ENCODE measurements at places on chromosomes 16 and 17.

DNA sequence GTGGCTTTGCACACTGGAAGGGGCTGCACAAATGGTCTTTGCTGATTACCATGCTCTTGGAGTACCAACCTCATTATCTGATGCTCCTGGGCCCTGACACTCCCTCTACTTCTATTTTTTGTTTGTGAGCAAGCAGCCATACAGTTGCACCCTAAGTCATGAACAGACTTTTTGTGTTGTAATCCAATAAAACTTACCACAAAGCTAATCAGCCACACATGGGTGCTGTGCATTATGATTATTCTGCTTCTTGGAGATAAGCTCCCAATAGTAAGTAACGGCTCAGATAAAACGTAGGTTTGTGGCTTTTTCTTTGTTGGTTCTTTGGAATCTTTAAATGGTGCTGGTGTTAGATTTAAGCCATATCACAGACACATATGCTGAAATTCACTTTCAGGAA is 76.2 kb downstream of the CCT6B start:
- DNase-seq: no peak

- DNase-seq: no peak
These were observed 38.9 kb upstream of the METTL9 start for GRCh38 chr16:21560462-21560861.

- DNase-seq: no peak
These were observed 84.4 kb upstream of the NKD1 start for GRCh38 chr16:50463581-50464324.

GRCh38 chr16:26614237-26614841 is 452.4 kb upstream of the C16orf82 start:
- no peak for DNase-seq

- DNase-seq: peak; percentile 63
These were observed 161.4 kb upstream of the RPL38 start for GRCh38 chr17:74041869-74042640.

- DNase-seq: peak; percentile 60
These were observed 2.4 kb downstream of the THRA start for GRCh38 chr17:40064971-40065768.

GRCh38 chr17:73711184-73711583 is 66.9 kb upstream of the SDK2 start:
- DNase-seq: no peak

- no peak for DNase-seq
These were observed 8.4 kb upstream of the CLDN9 start for GRCh38 chr16:3004319-3004718.

DNA sequence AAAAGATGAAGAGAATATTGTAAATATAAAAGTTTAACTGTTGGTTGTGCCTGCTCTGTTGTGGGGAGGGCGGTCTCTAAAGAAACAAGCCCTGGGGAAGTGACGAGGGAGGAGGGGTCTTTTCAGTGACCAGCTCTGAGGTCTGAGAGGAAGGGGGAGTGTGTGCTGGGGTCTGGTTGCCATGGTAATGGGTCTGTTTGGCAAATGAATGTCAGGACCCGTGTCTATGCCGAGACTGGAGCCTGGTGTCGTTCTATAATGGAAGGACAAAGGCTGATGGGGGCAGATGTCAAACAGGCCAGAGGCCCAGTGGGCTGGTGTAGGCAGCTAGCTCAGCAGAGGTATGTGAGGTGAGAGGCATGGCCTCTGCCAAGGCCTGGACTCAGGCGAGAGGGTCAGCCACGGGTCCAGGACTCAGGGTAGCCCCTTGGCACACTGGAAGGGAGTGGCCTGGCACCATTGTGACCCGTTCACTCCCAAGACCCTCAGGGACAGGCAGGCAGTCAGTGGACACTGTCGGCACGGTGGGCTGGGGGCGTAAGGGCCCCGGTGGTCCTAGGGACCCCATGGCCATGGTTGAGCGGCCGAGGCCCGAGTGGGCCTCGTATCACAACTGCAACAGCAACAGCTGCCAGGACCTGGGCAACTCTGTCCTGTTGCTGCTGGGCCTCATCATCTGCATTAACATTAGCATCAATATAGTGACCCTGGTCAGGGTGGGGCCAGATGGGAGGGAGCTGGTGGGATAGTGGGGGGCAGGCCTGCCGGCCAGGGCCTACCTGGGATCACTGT is at the start of gene SPEM1:
Gene SPEM1, plus strand, starts transcription at position 506 of the 792 bp plus-strand sequence. Its CDS starts 61 bp downstream, at position 567.
- DNase-seq: no peak

DNA sequence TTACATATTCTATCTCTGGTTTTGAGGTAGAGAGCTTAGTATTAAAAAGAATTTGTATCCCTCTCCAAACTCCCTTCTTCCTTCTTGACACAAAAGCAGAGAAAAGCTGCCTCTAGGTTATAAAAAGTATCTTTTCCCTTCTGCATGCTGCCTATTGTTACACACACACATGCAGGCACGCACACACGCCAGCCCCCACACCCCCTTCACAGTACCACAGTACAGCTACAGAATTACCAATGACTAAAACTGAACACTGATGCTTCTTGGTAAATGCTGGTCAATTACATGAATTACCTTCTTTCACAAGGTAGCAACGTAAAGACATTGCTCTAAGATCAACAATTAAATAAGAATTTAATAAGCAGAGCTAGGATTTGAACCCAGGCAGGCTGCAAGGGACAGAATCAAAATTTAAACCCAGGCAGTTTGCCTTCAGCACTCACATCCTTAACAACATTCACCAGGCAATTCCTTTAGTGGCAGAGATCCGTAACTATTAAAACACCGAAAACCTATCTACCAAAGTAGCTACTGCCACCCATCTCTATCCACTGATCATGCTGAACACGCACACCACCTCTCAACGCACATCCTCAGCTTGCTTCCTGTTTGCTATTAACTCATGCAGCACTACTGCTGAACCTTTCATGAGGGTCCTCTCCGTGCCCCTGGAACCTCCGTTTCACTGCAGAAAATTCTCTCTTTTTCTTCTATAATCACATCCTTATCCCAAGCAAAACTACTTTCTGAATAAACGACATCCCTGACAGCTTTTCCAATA is 37.8 kb downstream of the YWHAE start:
- no peak for DNase-seq

GRCh38 chr17:59837308-59838051 is 55.3 kb downstream of the TUBD1 start:
- DNase-seq: no peak

GRCh38 chr17:79414793-79415211 is 196.0 kb downstream of the RBFOX3 start:
- no peak for DNase-seq

GRCh38 chr17:68461122-68461539 is 3.8 kb upstream of the WIPI1 start:
- no peak for DNase-seq

DNA sequence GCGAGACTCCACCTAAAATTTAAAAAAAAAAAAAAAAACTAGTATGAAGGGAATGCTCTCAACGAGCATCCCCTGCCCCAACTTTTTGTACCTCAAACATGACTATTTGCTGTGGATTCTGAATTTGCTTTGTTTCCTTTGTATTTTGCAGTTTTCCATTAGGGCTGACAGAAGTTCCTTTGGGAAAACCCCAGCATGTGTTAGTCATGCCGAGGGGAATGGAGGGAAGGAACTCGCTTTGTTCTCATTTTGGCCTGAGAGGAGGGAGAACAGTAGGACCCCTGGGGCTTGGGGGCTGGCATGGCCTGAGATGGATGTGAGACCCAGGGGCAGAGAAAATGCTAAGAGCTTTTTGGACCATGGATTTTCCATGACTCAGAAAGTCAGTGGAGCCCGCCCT is 20.5 kb downstream of the KRT9 start:
- no peak for DNase-seq

- DNase-seq: no peak
These were observed 57.3 kb downstream of the B9D1 start for GRCh38 chr17:19305256-19305655.

GRCh38 chr16:68281368-68282063 is 17.2 kb downstream of the SLC7A6 start:
- no peak for DNase-seq

GRCh38 chr17:77213778-77214132 is 73.0 kb downstream of the SEC14L1 start:
- DNase-seq: no peak

- no peak for DNase-seq
These were observed 15.3 kb downstream of the NLRC5 start for GRCh38 chr16:57004387-57005250.

DNA sequence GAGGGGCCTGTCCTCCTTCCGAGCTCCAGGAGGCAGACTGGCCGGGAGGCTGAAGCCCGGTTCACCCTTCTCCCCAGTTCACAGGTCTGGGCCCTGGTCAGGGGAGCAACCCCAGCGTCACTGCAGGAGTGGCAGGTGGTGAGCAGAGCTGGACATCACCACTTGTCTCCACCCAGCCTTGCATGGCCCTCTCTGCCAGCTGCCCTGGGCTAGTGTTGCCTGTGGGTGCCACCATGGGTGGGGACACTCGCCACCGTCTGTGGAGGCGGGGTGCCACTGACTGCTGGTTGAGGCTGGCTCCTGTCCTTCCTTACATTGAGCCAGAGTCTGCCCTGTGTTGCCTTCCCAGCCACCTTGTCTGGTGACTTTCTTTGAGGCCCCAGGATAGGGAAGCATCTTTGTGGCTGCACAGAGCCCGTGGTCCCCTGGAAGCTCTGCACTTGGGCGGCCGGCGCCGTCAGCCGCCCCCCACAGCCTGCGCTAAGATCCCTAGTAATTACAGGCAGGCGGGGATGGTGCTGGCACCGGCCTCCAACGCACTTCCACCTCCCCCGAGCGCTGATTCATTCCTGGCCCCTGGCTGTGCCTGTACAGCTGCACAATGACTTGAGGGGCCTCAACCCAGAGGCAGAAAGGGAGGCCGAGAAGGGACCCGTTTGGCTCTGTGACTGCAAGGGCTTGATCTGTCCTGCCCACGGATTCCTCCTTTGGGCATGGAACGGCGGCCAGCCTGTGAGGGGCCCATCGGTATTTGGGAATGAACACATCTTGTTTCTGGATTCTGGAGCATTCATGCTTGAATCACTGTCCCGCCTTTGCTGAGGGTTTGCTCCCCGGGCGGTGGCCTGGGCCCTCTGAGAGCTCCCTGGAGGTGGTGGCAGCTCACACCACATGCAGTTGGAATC is 5.2 kb downstream of the BAIAP2 start:
- DNase-seq: no peak

DNA sequence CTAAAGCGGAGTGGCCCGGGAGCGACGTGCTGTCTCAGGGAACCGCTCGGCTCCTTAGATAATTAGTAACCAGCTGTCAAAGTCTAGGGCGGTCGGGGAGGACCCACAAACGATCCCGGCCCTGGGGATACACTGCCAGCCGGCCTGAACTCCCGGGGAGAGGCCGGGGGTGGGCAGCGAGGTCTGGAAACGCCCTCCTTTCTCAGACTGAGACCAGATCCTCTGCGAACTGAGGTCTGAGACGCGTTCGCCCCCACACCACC is 1.3 kb downstream of the HNF1B start:
- no peak for DNase-seq

DNA sequence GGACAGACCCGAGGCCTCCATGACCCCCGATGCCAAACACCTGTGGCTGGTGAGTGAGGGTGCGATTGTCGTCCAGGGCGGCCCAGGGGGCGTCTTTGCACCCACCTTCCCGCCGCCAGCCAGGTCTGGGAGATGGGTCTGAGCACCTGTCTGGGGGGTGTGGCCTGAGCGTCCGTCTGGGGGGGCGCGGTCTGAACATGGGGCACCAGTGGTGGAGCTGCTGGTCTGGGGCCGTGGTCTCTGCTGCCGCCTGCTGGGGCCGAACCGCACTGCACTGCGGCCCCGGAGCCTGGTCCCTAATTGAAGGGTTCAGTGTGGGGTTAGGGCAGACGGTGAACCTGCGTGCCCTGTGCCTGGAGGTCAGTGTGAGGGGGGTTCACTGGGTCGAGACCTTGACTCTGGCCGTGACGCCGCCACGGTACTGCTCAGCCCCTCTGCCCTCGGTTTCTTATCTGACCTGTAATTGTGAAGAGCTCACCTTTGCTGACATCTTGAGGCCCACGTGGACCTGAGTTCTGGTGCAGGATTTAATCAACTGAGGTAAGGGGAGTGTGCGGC is 12.6 kb upstream of the TCF25 start:
- peak; percentile 39 for DNase-seq

DNA sequence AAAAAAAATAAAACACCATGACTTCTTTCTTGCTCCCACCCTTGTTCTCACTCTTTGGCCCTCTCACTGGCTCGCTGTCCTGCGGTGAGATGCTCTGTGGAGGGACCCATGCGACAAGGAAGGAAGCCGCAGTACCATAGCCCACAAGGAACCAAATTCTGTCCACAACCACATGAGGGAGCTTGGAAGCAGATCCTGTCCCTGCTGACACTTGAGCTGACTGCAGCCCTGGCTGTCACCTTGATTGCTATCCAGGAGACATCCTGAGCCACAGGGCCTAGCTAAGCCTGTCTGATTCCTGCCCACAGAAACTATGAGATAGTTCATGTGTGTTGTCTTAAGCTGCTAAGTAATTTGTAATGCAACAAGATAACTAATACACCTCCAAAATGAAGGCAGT is 4.8 kb upstream of the MT2A start:
- peak; percentile 43 for DNase-seq

- DNase-seq: no peak
These were observed 146.4 kb downstream of the SOCS1 start for GRCh38 chr16:11109566-11109965.

DNA sequence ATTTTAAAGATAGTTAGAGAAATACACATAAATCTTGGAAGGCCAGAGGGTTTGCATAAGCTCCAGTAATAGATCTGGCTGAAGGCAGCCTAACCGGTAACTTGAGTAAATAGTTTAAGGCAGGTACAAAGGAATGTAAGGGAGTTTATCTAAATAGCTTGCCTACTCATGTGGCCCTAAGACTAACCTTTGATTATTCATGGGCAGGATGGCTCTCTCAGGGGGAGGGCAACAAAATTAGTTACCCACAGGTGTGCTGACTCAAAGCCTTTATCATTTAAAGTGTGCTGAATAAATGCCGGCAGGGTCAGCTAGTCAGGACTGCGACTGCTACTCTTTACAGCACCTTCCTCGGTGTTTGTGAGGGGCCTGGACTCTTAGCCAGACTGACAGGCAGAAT is 761.3 kb upstream of the KIF2B start:
- DNase-seq: no peak

DNA sequence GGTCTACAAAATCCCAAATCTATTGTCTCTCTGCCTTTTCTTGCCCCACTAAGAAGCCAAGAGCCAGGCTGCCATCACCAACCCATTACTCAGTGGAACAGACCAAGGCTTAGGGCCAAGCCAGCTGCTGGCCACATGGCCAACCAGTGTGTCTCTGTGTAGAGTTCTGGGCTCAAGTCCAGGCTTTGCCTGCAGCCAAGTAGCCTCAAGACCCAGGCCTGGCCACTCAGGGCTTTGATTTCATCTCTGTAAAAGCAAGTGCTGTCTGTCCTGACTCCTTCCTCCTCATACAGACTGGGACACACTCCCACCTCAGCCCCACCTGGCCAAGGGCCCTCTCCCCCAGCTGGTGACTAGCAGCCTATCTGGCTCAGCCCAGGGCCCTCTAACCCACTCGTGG is 14.6 kb downstream of the SREBF1 start:
- peak; percentile 90 for DNase-seq

DNA sequence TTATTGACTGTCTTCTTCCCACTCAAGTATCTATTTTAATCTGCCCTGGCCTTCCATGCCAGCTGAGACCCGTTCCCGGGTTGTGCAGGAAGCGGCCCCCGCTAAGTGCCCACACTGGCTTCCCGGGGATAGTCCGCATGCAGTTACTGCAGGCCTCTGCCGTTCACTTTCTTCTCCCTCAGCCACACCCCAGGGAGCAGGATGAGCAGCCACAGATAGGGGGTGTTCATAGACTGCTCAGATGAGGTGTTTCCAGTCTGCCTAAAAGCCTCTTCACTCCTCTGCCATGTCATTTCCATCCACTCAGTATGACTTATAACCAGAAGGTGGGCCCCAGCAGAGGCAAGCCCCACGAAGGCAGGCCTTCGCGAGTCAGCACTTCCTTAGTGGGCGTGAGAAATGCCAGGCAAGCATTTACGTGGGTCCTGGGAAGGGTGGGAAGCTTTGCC is 7.7 kb downstream of the MED9 start:
- DNase-seq: no peak

All from hippocampal formation (tissue), 2 donors.